ENCODE measurements at places on chromosomes 1 and 21.

DNA sequence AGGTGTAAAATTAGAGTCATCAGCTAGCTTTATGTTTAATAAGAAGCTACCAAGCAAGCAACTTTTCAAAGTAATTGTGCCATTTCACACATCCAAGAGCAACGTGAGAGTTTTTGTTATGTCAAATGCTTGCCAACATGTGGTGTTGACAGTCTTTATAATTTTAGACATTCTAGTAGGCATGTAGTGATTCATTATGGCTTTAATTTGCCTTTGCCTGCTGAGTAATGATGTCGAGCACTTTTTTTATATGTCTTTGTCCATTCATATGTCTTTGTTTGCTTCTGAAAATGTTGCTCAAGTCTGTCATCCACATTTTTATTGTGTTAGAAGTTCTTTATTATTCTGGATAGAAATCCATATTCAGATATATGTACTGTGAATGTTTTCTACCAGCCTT lies 21.4 kb upstream of the CHIT1 start:
- no peak for DNase-seq

DNA sequence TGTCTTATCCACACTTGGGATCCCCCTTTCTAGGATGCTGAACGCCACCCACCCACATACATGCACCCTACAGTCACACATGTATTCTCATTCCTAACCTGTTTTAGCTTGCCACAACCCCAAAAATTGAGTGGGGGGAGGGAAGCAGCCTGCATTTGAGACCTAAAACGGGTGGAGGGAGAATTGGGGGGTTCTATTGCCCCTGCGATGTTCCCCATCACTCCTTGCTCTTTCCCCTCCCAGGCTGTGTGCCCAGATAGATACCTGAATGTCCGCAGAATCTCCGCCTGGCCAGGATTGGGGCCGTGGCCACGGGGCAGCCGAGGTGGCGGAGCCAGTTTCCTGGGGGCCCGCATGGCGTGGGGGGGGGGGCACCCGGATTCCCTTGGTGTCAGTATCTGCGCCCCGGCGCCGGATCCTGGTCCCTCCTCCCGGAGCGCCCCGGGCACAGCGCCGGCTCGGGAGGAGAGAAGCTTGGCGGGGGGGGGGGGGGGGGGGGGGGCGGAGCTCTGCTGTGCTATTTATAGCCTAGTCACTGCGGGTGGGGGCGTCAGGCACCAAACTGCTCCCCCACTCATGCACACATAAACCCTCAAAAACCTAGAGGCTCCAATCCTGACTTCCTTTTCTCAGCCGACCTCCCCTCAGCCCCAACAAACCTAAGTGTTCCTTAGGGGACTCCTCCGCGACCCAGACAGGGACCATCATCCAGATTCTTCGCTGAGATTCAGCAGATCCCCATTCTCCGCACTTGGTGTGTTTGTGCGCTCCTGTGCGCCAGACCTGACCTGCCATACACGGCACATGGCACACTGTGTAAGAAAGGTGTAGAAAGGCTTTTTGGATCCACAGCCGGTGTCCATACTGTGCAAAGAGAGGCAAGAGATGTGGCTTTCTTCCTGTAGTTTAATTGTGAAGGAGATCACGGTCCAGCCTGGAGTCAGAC lies 1.9 kb downstream of the ANKRD34A start:
- peak; percentile 31 for DNase-seq

DNA sequence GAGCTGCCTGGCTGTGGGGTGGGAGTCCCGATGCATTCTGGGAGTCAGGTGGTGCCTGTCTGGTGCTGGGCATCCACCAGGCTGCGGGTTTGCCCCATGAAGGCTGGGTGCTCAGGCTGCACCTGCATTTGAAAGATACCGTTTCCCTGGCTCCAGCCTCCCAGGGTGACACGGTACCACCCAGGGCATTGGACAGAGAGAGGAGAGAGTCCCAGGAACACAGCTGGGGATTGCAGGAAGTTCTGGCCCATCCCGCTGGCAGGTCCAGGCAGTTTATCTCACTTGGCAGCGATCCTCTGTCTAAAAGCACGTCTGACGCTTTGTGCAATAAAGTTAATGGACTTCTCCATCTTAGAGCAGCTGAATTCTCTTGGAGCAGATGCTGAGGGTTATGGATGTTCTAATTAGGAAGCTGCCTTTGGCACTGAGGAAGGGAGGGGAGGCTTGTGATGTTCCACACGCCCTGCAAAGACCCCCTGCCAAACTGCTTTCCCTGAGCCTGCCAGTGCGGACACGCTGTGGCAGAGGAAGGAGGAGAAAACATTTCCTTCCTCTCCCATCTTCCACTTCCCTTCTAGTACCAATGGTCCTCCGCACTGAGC lies 246.9 kb downstream of the GRIK3 start:
- no peak for DNase-seq

- DNase-seq = no peak
Observed at GRCh38 chr1:191049781-191050180, 572.1 kb upstream of the BRINP3 start.

GRCh38 chr21:33229099-33229783 lies 497 bp upstream of the IFNAR2 start:
- no peak for DNase-seq

- DNase-seq = peak; percentile 33
Observed at GRCh38 chr1:26697431-26697977, 1.7 kb downstream of the ARID1A start.
